AG09309 (cell line): ENCODE measurements at places on chromosomes 2 and 18.

DNA sequence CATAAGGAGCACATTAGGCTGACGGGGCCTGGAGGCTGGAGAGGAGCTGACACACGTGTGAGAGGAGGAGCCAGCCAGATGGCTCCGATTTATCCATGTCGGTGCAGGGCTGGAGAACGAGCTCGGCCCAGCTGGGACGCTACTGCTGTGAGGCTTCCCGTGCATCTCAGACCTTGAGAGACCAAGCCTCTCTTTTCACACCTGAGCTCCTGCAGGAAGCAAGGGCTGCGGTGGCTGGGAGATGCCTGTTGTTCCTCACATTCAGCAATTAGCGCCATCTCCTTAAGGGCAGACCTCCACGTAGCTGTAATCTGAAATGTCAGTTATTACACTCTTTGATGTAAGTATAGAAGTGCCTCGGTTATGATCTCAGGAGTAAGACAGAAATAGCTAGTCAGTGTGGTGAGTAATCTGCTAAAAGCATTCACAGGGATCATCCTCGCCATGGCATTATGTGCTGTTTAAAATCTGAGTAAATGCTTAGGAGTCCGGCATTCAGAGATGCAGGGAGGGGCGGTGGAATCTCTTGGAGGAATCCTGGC lies 107.9 kb downstream of the PRKCE start:
- no peak for DNase-seq

GRCh38 chr2:108922141-108922915 lies 66.7 kb downstream of the EDAR start:
- no peak for DNase-seq

- DNase-seq, result no peak
Measured at GRCh38 chr2:23118313-23118712, 266.7 kb upstream of the KLHL29 start.

GRCh38 chr2:156339110-156339847 lies 6.8 kb upstream of the NR4A2 start:
- DNase-seq, result no peak

GRCh38 chr2:16665748-16666448 lies at the start of gene CYRIA:
Gene CYRIA, minus strand, starts transcription at chr2:16665834. Its CDS starts 77,715 bp downstream, at chr2:16588119.
- DNase-seq, result no peak

GRCh38 chr2:235544689-235544969 lies 50.8 kb downstream of the AGAP1 start:
- no peak for DNase-seq

- no peak for DNase-seq
Measured at GRCh38 chr2:171237751-171238505, 77.2 kb upstream of the TLK1 start.

- no peak for DNase-seq
Measured at GRCh38 chr2:117359266-117359914, 455.1 kb upstream of the DDX18 start.

DNA sequence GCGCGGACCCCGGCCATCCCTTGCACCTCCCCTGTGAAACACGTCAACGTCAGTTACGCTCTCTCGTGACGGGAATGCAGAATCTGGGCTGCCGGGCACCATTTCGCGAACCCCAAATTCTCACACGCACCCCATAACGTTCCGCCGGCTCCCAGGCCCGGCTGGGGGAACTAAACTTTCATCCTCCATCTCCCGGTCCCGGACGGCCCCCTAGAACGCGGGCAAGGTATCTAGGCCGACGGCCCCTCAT lies 544 bp downstream of the DNAJC27 start:
- no peak for DNase-seq

DNA sequence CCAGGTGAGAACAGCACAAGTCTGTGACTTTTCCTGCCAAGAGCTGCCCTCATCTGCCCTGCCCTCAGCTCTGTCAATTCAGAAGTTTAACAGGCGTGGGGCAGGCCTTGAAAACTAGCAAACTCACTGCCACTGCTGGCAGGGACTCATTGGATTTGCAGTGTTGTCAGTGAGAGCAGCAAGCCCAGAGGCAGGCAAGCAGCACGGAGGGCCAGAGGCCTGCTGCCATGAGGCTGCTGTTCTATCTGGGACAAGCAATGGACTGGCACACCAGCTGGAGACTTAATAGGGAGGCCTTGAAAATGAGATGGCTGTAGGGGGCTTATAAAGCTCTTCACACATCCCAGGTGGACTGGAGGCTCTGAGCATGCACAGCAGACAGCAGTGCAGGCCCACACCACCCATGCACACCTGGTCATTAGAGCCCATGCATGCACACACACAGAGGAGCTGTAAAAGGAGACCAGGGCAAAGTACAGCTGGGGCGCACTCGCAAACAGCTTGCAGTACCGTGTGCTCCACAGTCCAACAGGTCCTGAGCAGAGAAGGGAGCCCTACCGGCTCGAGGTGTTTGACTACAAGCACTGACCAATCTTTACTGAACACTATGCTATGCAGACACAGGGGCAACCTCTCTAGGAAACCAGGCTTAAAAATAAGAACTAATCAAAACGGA lies 28.7 kb downstream of the MGAT4A start:
- no peak for DNase-seq
